ENCODE measurements at places on chromosomes 3 and 15. TPM values are rescaled to one million over a fixed set of nuclear protein-coding genes. Genes with fewer than 3 reads are reported as not detected.

DNA sequence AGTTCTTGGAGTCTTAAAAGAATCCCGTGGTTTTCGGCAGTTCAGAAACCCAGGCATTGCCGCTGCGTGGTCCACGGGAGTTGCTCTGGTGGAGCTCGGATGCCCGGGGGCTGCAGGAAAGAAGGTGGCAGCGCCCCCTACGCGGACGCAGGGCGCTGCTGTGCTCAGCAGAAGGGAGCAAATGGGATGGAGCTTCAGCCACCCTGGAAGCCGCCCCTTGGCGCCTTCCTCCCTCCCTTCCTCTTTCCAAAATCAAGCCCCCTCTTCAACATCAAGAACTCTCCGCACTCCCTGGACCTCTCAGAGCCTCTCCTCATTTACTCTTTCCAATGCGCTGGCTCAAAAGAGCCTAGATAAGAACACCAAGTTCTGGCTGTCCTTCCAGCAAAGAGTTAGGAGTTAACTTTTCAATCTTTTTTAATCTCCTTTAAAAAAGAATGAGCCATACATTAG, 880 bp upstream of the CHRNA7 start:
- H3K4me1 ChIP-seq, result peaks cover 14% of the 10 kb centered on the region
- no peak overlapping the region for H3K27ac ChIP-seq
- no peaks in the 10 kb centered on the region for H3K36me3 ChIP-seq
- H3K4me3 ChIP-seq, result no peak overlapping the region
- peak; percentile 73 for DNase-seq

- no peaks in the 10 kb centered on the region for H3K36me3 ChIP-seq
- no peaks in the 10 kb centered on the region for H3K27me3 ChIP-seq
- no peak overlapping the region for H3K4me3 ChIP-seq
- no peak overlapping the region for H3K27ac ChIP-seq
These were observed 65.8 kb downstream of the MB21D2 start for GRCh38 chr3:192851821-192852372.

DNA sequence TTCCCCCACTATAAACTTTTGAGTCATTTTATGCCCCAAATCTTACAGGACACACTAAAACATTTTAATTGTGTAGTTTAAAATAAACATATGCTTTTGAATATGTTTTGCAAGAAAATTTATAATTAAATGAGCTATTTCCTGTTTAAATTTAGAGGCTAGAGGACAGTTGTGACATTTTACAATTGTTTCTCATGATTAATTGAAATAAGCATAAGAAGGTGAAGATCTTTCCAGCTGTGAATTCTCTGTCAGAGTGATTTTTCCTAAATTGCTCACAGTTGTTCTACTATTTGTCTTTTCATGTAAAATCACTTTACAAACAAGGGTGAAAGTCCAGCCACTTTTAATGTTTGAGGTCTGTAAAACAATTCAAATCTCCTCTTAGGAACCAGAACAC, 892.3 kb downstream of the CADM2 start:
- no peaks in the 10 kb centered on the region for H3K36me3 ChIP-seq
- no peaks in the 10 kb centered on the region for H3K4me1 ChIP-seq
- DNase-seq, result no peak
- H3K27me3 ChIP-seq, result no peaks in the 10 kb centered on the region
- no peak overlapping the region for H3K4me3 ChIP-seq
- no peak overlapping the region for H3K27ac ChIP-seq

DNA sequence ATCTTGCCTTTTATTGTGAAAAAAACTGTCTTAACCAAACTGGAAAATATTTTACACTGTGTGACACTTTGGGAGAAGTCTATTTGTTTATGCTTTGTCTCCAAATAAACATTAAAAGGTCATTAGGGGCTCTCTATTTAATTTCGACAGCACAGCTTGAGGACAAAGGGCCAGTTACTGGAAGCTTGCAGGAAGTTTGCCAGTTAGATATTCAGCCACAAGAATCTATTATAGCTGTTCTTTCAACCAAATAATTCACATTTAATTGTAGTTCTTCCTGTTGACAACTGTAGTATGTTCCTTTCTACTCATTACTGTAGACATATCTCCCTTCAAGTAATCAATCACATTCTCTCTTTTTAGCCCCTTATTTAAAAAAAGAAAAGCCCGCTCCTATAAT, 6.1 kb downstream of the CP start:
- no peaks in the 10 kb centered on the region for H3K36me3 ChIP-seq
- H3K4me3 ChIP-seq, result no peak overlapping the region
- peak; percentile 94 for DNase-seq
- no peaks in the 10 kb centered on the region for H3K4me1 ChIP-seq

DNA sequence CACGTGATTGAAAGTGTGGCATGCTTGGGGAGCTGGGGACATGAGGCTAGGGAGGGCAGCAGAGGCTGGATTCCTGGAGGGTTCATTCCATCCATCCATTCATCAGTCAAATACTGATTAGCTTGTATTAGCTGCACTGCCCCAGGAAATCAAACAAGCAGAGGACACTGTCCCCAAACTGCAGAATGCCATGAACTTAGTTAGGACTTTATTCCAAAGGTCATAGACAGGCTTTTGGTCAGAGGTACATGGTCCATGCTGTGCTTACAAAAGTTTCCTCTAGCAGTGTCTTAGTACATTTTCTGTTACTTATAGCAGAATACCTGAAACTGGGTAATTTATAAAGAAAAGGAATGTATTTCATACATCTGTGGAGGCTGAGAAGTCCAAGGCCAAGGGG, 47.7 kb downstream of the LMCD1 start:
- peaks cover 23% of the 10 kb centered on the region for H3K36me3 ChIP-seq
- no peak for DNase-seq
- peaks cover 1% of the 10 kb centered on the region for H3K4me1 ChIP-seq
- H3K27ac ChIP-seq, result no peak overlapping the region
- no peak overlapping the region for H3K4me3 ChIP-seq
- no peaks in the 10 kb centered on the region for H3K27me3 ChIP-seq

DNA sequence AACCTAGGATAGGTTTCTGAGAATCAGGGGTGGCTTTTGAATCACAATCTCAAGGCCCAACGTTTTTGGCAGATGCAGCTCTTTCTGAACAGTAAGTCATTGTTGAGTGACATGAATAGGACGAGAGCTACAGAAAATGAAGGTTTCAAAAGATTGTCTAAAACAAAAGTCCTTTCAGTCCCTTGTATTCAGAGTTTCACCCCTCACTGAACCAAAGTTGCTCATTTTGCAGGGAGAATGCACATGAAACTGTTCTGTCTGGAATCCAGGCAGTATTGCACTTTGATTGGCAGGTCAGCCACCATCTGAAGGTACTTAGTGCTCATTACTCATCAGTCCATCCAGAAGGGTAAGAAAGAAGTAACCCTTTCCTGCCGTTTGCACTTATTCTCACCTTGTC, 24.1 kb upstream of the RASGRP1 start:
- no peak overlapping the region for H3K27ac ChIP-seq
- no peaks in the 10 kb centered on the region for H3K27me3 ChIP-seq
- H3K4me1 ChIP-seq, result no peaks in the 10 kb centered on the region
- no peaks in the 10 kb centered on the region for H3K36me3 ChIP-seq
- no peak for DNase-seq
- no peak overlapping the region for H3K4me3 ChIP-seq

C3orf49 gene
- not detected for total RNA-seq

DNA sequence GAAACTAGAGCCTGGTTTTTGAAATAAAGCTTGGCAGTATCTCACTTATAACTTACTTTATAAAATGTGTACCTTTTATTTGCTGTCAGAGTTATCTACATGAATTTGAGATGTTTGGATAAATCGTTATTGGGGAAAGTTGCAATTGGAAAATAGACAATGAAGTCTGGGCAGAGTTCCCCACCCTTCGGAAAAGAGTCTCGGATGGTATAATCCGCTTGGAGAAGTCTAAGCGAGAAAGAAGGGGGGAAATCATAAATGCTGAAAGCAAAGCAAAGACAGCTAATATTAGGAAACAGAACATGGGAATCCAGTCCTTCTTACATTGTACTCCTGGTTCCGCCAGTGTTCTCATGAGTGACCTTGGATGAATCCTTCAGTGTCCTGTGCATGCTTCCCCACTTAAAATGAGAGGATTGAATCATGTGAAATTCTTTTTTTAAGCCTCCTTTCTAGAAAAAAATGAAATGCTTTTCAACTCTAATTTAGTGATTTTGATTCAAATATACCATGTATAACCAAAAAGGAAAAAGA, 162.4 kb downstream of the ATG7 start:
- peaks cover 14% of the 10 kb centered on the region for H3K4me1 ChIP-seq
- no peak overlapping the region for H3K4me3 ChIP-seq
- no peaks in the 10 kb centered on the region for H3K27me3 ChIP-seq
- no peaks in the 10 kb centered on the region for H3K36me3 ChIP-seq
- no peak for DNase-seq
- peak overlapping the region; percentile 56 for H3K27ac ChIP-seq

ZBED2 gene
- 0.60 TPM for total RNA-seq

- H3K36me3 ChIP-seq, result no peaks in the 10 kb centered on the region
- no peak overlapping the region for H3K4me3 ChIP-seq
- H3K27me3 ChIP-seq, result no peaks in the 10 kb centered on the region
- peaks cover 40% of the 10 kb centered on the region for H3K4me1 ChIP-seq
These were observed 188.1 kb downstream of the CHST2 start for GRCh38 chr3:143307613-143308183.

DNA sequence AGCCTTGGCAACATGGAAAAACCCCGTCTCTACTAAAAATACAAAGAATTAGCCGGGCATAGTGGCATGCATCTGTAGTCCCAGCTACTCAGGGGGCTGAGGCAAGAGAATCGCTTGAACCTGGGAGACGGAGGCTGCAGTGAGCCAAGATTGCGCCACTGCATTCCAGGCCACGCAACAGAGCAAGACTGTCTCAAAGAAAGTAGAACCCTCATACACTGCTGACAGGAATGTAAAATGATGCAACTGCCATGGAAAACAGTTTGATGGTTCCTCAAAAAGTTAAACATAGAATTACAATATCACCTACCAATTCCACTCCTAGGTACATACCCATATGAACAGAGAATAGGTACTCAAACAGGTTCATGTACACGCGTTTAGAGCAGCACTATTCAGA, 158.9 kb downstream of the TBC1D5 start:
- H3K27me3 ChIP-seq, result no peaks in the 10 kb centered on the region
- H3K4me3 ChIP-seq, result no peak overlapping the region
- H3K4me1 ChIP-seq, result no peaks in the 10 kb centered on the region

GRCh38 chr3:117519776-117520175, 810.2 kb downstream of the TUSC7 start:
- H3K4me1 ChIP-seq, result no peaks in the 10 kb centered on the region
- H3K27me3 ChIP-seq, result no peaks in the 10 kb centered on the region
- no peak overlapping the region for H3K4me3 ChIP-seq
- DNase-seq, result no peak
- no peak overlapping the region for H3K27ac ChIP-seq

GRCh38 chr3:22555753-22556435, 647.2 kb upstream of the UBE2E2 start:
- H3K4me1 ChIP-seq, result no peaks in the 10 kb centered on the region
- H3K4me3 ChIP-seq, result no peak overlapping the region
- H3K27me3 ChIP-seq, result peaks cover 28% of the 10 kb centered on the region
- no peaks in the 10 kb centered on the region for H3K36me3 ChIP-seq
- DNase-seq, result peak; percentile 40

- H3K4me1 ChIP-seq, result no peaks in the 10 kb centered on the region
- peaks cover 6% of the 10 kb centered on the region for H3K36me3 ChIP-seq
- H3K27ac ChIP-seq, result no peak overlapping the region
These were observed 30.0 kb downstream of the MASP1 start for GRCh38 chr3:187261541-187261969.

GRCh38 chr15:23857028-23857641, 170.0 kb upstream of the NDN start:
- no peak overlapping the region for H3K27ac ChIP-seq
- H3K4me3 ChIP-seq, result no peak overlapping the region
- no peaks in the 10 kb centered on the region for H3K27me3 ChIP-seq
- DNase-seq, result peak; percentile 61
- H3K4me1 ChIP-seq, result no peaks in the 10 kb centered on the region
- no peaks in the 10 kb centered on the region for H3K36me3 ChIP-seq

CNTN3 gene
- 51.0 TPM for total RNA-seq

- no peak overlapping the region for H3K4me3 ChIP-seq
- no peaks in the 10 kb centered on the region for H3K36me3 ChIP-seq
- H3K27me3 ChIP-seq, result no peaks in the 10 kb centered on the region
- no peak overlapping the region for H3K27ac ChIP-seq
- H3K4me1 ChIP-seq, result no peaks in the 10 kb centered on the region
- no peak for DNase-seq
These were observed 27.0 kb upstream of the TFG start for GRCh38 chr3:100682056-100682853.

UBE2E2 gene
- 87.5 TPM for total RNA-seq

CD200R1 gene
- total RNA-seq, result 2.2 TPM

AMOTL2 gene
- total RNA-seq, result 129 TPM

DNA sequence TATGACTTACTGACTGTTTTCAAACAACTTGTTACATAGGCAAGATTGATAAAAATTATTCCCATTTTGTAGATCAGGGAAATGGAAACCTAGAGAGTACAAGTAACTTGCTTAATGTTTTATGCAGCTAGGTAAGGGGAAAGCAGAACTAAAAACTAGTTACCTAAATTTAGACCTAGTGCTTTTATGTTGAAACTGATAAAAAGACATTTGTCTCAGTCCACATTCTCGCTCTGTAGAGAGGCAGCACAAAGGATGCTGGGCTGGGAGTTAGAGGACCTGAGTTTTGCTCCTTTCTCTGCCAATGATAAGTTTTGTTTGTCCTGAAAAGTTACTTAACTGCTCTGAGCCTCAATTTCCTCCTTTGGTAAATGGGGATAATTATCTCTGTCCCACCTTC, 17.4 kb downstream of the TIMP4 start:
- no peak overlapping the region for H3K4me3 ChIP-seq
- H3K4me1 ChIP-seq, result no peaks in the 10 kb centered on the region
- H3K27ac ChIP-seq, result no peak overlapping the region
- H3K36me3 ChIP-seq, result no peaks in the 10 kb centered on the region

- H3K27me3 ChIP-seq, result no peaks in the 10 kb centered on the region
- H3K4me1 ChIP-seq, result no peaks in the 10 kb centered on the region
- no peak for DNase-seq
- H3K4me3 ChIP-seq, result no peak overlapping the region
- no peak overlapping the region for H3K27ac ChIP-seq
These were observed 260.8 kb upstream of the LRRN1 start for GRCh38 chr3:3538451-3538850.

GRCh38 chr3:49813497-49814174, at the start of gene UBA7:
Gene UBA7 (minus strand): TSS chr3:49813953. CDS start chr3:49813787, 166 bp downstream.
- H3K36me3 ChIP-seq, result peaks cover 28% of the 10 kb centered on the region
- peaks cover 10% of the 10 kb centered on the region for H3K4me1 ChIP-seq
- H3K4me3 ChIP-seq, result peak within 1 kb of the TSS; percentile 58

DNA sequence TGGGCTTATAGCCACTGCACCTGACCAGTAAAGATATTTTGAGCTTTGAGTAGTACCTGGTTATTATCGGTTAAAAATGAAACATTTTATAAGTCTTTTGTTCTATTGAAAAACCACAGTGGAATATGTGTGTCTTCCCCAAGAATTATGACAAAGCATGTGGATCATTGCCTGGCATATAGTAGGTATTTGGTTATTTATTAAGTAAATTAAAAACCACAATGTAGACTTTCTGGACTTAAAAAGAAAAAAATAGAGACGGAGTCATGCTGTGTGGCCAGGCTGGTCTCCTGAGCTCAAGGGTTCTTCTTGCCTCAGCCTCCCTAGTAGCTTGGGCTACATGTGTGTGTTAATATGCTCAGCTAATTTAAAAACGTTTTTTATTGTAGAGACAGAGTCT, 43.5 kb downstream of the UBE2E2 start:
- H3K27ac ChIP-seq, result no peak overlapping the region
- no peak overlapping the region for H3K4me3 ChIP-seq
- H3K36me3 ChIP-seq, result no peaks in the 10 kb centered on the region
- no peak for DNase-seq
- no peaks in the 10 kb centered on the region for H3K27me3 ChIP-seq
- H3K4me1 ChIP-seq, result no peaks in the 10 kb centered on the region

- peak; percentile 48 for DNase-seq
- no peak overlapping the region for H3K4me3 ChIP-seq
- H3K27ac ChIP-seq, result no peak overlapping the region
- H3K4me1 ChIP-seq, result peaks cover 2% of the 10 kb centered on the region
These were observed 392.5 kb downstream of the FOXP1 start for GRCh38 chr3:71191031-71191482.
